Activated CD4-positive, alpha-beta T cell treated with anti-CD3 and anti-CD28 coated beads, Interleukin-2, amount 50 U/mL, for 24 hours (primary cell): ENCODE measurements at places on chromosomes 4 and X.

DNA sequence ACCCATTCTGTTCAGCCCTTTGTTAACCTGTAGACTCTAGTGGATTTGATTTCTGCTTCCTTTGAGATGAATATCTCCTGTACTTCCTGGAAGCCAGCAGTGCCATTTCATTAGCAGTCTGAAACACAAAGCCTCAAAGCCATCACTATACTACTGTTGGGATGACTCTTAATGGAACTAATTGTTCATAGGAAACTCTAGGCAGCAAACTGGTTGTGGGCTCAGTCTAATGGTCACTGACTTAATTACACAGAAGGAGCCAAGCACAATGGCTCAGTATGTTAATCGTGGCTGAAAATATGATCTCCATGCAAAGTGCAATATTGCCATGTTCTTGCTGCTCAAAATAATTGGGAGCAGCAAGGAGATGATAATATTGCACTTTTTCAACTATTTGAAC lies 262.3 kb downstream of the ARHGAP24 start:
- DNase-seq = no peak

DNA sequence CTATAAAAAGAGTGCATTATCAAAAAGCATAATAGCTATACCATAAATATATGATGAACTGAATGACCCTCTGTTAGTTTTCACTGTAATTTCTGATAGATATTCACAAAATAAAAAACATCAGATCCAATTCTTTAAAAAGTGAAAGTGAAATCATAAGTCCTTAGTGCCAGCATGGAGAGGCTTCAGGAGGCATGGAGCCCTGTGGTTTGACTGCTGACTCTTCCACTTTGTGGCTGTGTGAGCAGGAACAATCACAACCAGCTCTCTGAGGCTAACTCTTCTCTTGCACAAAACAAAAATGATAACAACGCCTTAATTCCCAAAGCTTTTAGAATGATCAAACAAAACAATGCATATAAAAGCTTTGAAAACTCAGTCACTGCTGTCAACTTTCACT lies 1143.9 kb downstream of the PDHA2 start:
- no peak for DNase-seq

DNA sequence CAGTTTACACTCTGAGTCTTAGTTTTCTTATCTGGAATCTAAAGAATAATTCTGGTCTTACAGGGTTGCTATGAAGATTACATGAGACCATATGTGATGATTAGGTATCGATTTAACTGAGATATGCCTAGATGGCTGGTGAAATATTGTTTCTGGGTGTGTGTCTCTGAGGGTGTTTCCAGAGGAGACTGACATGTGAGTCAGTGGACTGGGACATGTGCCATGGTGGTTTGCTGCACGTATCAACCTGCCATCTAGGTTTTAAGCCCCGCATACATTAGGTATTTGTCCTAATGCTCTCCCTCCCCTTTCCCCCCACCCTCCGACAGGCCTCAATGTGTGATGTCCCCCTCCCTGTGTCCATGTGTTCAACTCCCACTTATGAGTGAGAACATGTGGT lies 186.0 kb upstream of the CXorf66 start:
- DNase-seq = no peak

GRCh38 chr4:154588198-154588597 lies 2.3 kb downstream of the FGA start:
- no peak for DNase-seq

GRCh38 chr4:102534845-102535244 lies 33.7 kb downstream of the NFKB1 start:
- no peak for DNase-seq

DNA sequence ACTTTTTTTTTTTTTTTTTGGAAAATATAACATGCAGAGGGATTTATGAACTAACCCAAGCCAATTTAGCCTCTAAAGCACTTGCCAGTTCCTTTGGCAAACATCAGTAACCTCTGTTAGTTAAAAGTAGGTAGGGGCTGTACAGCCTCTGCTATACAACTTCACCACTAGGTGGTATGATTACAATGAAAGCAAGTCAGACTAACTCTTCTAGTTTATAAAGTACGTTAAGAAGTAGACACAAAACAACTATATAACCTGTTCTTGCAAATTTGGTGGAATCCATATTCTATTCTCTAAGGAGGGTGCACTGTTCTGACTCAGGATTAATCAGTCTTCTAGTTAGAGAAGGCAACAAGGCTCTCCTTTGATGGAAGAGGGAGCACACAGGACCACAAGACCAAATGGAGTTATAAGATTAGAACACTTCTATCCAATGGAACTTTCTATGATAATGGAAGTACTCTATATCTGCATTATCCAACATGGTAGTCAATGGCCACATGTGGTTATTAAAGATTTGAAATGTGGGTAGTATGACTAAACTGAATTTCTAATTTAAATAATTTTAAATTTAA lies 12.8 kb downstream of the AIMP1 start:
- DNase-seq = no peak

DNA sequence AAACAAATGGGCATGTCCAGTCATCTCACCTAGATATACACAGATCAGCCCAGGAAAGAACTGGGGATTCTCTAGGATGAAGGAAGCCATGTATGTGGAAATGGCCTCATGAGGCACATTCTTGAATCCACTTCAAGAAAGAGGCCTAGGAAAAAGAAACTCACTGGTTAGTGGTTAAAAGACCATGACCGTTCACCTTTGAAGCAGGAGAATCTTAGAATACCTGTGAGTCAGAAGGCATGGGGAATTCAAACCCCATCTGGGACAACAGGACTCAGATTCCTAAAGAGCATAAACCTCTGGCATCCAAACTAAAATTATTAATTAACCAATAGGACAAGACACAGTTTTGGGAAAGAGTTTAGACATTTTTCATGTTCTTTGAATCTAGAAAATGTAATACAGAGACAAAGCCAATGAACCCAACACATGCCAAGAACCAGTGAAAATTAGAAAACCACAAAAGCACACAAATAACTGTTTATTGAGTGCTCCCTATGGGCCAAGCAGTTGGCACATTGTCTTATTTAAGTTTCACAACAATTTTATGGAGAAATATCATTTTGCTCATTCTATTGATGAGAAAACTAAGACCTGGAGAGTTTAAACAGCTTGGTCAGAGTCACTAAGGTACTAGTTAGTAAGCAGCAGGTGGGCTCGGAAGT lies 97.5 kb downstream of the NPNT start:
- DNase-seq = no peak

DNA sequence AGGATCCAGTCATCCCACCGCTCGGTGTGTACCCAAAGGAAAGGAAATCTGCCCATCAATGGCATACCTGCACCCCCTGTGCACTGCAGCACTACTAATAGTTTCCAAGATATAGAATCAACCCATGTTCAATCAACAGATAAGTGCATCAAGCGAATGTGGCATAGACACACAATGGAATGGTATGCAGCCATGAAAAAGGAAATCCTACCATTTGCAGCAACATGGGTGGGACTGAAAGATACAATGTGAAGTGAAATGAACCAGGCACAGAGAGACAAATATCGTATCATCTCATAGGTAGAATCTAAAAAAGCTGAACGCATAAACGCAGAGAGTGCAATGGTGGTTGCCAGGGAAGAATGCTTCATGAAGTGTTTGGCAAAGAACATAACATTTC lies 42.5 kb downstream of the DHRSX start:
- no peak for DNase-seq

- no peak for DNase-seq
These were observed 1.6 kb upstream of the OTOP1 start for GRCh38 chr4:4228356-4228668.

DNA sequence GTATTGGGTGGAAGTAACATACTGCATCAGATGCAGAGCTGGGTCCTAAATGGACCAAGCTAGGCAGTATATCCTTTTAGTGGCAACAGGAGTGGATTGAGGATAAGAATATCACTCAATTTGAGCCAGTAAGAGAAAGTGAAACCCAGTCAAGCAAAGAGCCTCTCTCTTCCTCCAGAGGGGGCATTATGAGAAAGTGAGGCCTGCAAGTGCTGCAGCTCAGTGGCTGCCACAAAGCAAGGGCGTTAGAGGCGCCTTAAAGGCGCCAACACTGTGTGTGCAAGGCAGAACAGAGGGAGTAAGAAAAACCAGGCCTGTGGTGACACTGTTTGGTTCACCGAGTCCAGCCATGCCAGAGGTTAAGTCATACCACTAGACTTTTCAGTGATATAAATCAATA lies 17.5 kb downstream of the STX18 start:
- DNase-seq = peak; percentile 11

GRCh38 chr4:71691416-71692073 lies 92.3 kb downstream of the GC start:
- no peak for DNase-seq

GRCh38 chr4:78418406-78418805 lies 133.2 kb upstream of the ANXA3 start:
- DNase-seq = no peak

DNA sequence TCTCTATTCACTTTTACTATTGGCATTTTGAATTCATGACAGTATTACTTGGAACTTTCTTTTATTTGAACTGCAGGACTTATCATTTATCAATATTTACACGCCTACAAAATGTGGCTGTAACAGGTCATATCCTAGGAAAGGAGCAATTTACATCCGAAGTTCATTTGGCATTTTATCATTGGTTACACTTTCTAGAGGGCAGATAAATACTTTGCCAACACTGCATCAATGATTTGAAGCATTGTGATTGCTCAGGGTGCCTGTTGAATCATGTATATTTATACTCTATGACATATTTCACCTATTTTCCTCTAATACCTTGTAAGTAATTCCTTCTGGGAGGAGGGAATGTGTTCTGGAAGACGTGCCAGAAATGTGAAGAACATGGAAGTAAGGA lies 136.7 kb downstream of the MID1IP1 start:
- no peak for DNase-seq

DNA sequence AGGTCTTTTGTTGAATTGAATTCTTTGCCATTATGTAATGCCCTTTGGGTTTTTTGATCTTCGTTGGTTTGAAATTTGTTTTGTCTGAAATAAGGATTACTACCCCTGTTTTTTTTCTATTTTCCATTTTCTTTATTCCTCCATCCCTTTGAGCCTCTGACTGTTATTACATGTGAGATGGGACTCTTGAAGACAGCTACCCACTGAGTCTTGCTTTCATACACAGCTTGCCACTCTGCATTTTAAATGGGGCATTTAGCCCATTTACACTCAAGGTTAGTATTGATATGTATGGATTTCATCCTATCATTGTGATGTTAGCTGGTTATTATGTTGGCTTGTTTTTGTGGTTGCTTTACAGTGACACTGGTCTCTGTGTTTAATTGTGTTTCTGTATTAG lies 736.2 kb upstream of the GRID2 start:
- DNase-seq = no peak

GRCh38 chrX:149638860-149639259 lies 7.3 kb upstream of the TMEM185A start:
- DNase-seq = no peak
